ENCODE measurements at places on chromosomes 6 and 20. TPM values are rescaled to one million over a fixed set of nuclear protein-coding genes. Genes with fewer than 3 reads are reported as not detected.

TRIM31 gene
- not detected for total RNA-seq

GPLD1 gene
- 0.43 TPM for total RNA-seq

ZSCAN23 gene
- total RNA-seq = 2.5 TPM

NOX3 gene
- not detected for total RNA-seq

DEFB125 gene
- not detected for total RNA-seq

PFDN4 gene
- total RNA-seq = 109 TPM

MTRF1L gene
- total RNA-seq = 13.5 TPM

AVP gene
- not detected for total RNA-seq

PRDM13 gene
- not detected for total RNA-seq

KIAA0408 gene
- total RNA-seq = not detected

C4B gene
- 1.1 TPM for total RNA-seq

ZNF512B gene
- 7.9 TPM for total RNA-seq

KHDC1L gene
- total RNA-seq = not detected

SLC17A9 gene
- 1.9 TPM for total RNA-seq

CLPSL2 gene
- total RNA-seq = not detected

C6orf58 gene
- total RNA-seq = 0.11 TPM
